ENCODE measurements at places on chromosomes 5 and 9. TPM values are rescaled to one million over a fixed set of nuclear protein-coding genes. Genes with fewer than 3 reads are reported as not detected.
A peak's percentile ranks its signal among the peaks of the same experiment; 100 is the strongest.

DNA sequence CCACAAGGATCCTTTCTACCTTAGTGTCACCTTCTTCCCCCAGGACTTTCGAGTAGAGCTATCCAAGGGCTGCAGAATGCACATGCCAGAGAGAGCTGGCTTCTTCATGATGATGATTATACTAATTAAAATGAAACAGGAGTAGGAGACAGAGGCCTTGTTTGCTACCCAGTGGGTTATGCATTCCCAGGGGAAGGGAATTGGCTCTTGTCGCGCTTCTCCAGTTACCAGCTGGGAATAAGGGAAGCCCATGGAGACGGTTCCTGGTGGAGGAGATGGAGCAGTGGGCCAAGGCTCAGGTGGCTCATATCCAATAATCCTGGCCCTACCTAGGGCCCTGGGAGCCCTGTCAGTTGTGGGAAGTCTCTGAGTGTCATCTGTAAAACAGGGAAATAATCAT is 65.1 kb downstream of the WWC1 start:
- DNase-seq = peak; percentile 39

DNA sequence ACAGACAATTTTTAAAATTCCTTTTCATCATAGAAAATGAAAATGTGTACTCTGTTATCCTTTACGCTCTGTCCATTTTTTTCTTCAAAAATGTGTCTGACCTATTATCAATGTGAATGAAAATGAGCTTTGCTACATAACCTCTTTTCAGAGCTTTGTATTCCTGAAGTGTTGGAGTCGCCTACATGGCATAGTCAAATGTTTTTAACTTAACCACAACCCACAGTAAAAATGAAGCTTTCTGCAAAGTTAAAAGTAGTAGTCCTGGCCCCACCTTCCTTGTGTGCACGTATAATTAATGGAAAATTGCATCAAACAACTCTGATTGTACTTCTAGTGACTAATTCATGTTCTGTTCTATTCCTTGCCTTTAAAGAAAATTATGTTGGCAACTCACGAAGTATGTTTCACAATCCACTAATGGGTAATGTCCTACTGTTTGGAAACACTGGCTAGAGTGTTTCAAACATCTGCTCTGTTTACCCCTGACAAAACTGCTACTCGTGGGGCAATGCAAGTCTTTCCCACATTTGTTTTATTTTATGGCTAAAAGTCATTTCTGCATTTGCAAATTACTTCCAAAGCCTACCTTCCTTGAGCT is 18.6 kb upstream of the PSAT1 start:
- no peak for DNase-seq

The LAMC3 gene
- total RNA-seq = 1.6 TPM

The C5orf63 gene
- total RNA-seq = not detected
